Neural crest cell (in vitro differentiated cells): ENCODE measurements at places on chromosomes 11 and 22.

DNA sequence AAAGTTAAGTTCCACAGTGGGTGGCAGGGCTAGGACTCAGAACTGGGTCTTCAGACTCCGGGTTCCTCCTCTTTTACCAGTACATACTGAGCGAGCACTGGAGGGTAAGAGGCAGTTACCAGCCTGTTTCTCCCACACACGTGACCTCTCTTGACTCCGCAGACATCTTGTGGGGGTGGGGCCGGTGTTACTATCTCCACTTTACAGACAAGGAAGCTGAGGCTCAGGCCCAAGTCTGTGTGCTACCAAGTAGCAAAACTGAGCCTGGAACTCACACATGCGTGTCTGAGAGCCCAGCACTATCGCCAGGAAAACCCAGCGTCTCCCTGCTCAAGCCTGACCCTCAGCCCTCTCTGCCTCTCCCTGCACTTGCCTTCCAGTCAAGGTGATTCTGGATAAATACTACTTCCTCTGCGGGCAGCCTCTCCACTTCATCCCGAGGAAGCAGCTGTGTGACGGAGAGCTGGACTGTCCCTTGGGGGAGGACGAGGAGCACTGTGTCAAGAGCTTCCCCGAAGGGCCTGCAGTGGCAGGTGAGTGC lies 16.0 kb upstream of the SMIM35 start:
- no peak for DNase-seq

GRCh38 chr22:32557444-32557843 lies 82.8 kb downstream of the FBXO7 start:
- no peak for DNase-seq

- no peak for DNase-seq
These were observed 81.2 kb downstream of the GUCY1A2 start for GRCh38 chr11:106937111-106937510.

DNA sequence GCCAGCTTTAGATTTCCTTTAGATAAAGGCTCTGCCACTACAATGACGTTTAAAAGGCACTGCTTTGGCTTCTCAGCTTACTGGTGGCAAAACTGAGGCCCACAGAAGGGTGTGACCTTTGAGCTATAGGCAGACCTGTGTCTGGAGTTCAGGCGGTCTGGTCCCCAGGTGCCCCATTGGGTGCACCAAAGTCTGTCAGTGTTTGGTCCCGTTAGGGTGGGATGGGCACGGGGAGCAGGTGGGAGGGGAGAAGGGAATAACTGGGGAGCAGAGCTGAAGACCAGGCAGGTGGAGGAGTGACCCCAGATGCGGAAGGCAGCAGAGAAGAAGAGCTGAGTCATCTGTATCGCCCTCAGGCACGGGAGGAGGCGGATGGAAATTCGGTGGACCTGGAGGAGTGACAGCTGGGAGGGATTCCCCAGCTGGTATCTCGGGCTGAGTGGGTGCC lies 45.3 kb upstream of the GCAT start:
- DNase-seq: no peak

- no peak for DNase-seq
These were observed 7.9 kb upstream of the AGBL2 start for GRCh38 chr11:47723041-47723440.

DNA sequence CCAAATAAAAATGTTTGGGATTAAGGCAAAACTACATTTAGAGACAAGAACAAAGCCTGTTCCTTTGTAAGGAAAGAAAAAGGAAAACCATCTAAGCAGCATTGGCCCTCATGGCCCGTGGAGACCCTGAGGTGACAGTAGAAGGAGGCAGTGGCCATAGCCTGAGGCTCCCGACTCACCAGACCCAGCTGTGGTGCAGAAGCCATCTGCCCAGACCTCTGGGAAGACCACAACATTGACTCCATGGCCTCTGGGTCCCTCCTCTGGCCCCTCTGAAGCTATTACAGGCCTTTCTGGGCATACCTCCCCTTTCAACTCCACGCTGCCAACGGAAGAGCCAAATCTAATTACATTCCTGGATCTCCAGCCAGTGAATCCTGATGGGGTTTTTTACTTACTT lies 6.4 kb downstream of the PRAME start:
- DNase-seq: peak; percentile 10

GRCh38 chr11:69498614-69499175 lies 17.2 kb downstream of the LINC01488 start:
- no peak for DNase-seq

DNA sequence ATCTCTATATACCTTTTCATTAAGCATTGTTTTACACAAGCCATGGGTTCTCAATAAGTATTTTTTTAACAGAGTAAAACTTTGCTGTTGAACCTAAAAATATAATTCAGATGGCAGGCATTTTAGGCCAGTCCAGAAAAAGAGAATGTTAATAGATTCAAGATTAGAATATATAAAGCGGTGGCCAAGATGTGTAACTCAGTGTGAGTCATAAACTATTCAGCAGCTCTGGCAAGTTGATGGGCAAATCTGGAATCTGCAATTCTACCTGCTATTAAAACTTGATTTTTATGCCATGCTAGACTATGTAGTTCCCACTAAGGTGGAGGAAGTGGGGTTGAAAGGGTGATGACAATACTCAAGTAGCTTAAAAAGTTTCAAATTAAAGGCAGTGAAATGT lies 45.4 kb downstream of the CASP12 start:
- DNase-seq: no peak

- no peak for DNase-seq
These were observed 463.3 kb downstream of the BRD1 start for GRCh38 chr22:49364398-49364797.

DNA sequence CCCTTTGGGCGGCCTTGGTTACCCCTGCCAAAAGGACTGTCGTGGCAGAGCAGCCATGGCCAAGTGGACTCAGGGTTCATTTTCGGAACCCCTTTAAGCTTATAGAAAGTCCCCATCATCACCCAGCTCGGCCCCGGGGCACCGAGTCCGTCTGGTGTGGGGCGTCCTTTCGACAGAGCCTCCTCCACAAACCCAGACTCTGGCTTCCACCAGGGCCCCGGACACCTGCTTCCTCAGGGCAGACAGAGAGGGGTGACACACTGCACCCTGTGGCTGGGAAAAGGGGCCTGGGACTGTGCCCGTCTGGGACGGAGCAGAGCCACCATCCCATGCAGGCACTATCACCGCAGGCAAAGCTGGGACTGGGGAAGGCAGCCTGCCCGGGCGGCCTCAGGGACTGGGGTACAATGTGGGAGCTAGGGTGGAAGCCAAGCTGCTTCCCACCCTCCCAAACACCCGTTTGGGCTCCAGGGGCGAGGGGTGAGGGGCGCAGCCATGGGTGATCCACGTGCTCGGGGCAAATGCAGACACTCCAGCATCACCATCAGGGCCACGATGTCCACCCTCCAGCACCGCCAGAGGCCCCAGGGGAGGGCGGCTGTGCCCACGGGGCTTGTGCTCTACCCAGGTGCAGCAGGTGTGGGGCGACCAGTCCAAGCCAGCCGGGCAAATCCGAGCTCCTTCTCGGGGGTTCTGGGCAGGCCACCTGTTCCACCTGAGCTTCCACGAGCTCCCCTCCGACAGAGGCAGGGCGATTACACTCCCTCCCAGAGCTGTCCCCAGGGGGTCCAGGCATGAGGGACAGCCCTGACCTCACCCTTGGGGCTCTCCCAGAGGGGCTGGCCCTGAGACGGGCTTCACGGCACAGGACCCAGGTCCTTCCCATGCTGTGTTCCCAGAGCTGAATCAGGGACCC lies 11.7 kb upstream of the MRPL23 start:
- no peak for DNase-seq

GRCh38 chr11:76159303-76159937 lies 46.9 kb downstream of the WNT11 start:
- DNase-seq: no peak

- DNase-seq: no peak
These were observed 46.4 kb downstream of the RTN4R start for GRCh38 chr22:20221421-20222340.

- DNase-seq: no peak
These were observed at the start of gene APOBEC3H for GRCh38 chr22:39097098-39098020. Gene APOBEC3H, plus strand, starts transcription at chr22:39097244. Its CDS starts 3,035 bp downstream, at chr22:39100279.

- no peak for DNase-seq
These were observed 757 bp downstream of the RNASEH2C start for GRCh38 chr11:65719871-65720210.

GRCh38 chr11:134994431-134994830 lies 582.4 kb upstream of the B3GAT1 start:
- no peak for DNase-seq

- peak; percentile 25 for DNase-seq
These were observed 31.9 kb upstream of the IGLL5 start for GRCh38 chr22:22855617-22856308.

GRCh38 chr22:49674479-49675050 lies 153.1 kb downstream of the BRD1 start:
- no peak for DNase-seq

DNA sequence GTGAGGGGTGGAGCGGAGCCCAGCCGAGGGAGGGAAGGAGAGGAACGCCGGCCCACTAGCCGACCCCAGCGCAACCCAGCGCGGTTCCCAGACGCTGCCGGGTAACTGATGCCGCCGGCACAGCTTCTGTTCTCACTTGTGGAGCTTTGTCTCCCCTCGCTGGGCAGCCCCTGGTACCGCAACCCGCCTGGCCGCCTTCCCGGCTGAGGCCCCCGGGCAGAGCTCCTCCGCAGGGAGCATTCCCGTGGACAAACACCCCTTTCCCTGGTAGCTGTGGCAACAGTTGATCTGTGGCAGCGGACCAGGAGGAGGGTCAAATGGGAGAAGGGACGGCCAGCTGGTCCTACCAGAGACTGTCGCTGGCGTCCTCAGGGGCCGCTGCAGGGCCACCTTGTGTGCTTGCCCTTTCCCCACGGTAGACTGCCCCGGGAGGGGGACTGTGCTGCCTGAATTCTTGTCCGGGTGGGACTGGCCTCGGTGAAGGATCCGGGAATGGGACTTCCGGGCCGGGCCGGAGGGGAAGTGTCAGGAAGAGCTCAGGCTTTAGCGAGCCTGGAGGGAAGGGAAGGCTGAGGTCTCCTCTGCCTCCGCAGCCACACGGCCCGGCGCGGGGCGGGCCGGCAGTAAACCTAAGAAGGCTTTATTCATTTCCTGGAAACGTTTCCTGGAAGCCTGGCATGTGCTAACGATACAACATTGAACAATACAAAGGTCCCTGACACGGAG lies 468.0 kb downstream of the OPCML start:
- peak; percentile 83 for DNase-seq

- no peak for DNase-seq
These were observed 1.3 kb downstream of the SRRD start for GRCh38 chr22:26485013-26485412.

GRCh38 chr22:25690798-25691197 lies 51.2 kb upstream of the MYO18B start:
- DNase-seq: no peak

DNA sequence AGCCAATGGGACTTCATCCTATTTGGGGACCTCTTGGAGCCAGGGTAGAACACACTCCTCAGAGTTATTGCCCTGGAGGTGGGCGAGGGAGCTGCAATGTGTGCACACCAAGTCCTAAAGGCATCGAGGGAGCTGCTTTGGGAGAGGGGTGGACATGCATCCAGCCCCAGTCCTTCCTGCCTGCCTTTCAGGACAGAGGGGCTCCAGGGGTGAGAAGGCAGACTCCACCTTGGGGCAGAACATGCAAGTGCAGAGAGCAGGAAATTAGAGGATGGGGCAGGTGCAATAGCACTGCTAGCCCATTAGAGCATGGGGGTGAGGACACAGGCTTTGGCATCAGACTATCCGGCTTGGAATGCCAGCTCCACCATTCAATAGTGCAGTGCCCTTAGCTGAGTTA lies 288.5 kb downstream of the OPCML start:
- DNase-seq: no peak

DNA sequence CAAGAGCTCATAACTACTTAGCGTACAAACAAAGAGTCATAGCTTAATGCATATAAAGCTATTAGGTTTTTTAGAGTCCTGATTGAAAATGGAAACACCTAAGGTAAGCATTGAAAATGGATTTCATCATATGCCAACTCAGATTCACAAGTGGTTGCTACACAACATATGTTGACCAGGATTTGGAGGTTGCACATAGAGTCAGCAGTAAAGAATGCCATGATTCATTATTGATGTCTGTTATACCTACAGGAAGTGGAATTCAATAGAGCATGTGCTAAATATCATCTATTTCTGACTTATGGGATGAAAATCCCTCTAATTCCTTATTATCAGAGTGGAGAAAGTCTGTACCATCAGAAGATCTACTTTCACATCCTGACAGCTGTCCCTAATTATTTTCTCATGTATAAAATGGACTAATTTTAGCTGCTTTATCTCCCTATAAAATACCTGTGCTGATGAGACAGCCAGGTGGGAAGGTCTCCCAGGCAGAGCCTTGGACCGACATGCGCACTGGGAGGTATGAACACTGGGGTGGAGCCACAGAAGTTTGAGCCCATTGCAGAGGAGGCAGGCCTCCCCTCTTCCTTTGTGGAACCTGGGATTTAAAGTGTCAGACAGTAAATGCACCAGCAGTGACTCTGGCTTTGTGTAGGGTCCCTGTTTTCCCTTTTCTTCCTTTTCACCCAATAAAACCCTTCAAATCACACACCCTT lies 204.2 kb downstream of the AASDHPPT start:
- no peak for DNase-seq

- DNase-seq: no peak
These were observed 1430.1 kb downstream of the LRRC4C start for GRCh38 chr11:40029391-40029790.

DNA sequence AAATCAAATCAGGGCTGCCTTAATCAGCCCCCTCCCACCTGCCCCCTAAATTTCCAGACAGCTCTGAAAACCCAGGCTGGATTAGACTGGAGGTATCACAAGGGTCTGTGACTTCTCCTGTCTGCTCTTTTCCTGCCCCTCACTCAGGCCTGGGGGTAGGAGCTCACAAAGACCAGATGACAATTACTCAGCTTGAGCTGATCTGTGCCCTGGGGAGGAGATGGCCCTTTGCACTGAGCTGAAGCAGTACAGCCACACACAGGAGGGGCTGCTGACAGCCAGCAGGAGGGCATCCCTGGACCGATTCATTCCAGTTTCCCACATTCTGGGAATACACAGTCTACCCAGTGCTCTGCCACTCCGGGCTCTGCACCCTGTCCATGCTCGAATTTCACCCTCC lies 4.2 kb downstream of the ABCC8 start:
- DNase-seq: no peak

DNA sequence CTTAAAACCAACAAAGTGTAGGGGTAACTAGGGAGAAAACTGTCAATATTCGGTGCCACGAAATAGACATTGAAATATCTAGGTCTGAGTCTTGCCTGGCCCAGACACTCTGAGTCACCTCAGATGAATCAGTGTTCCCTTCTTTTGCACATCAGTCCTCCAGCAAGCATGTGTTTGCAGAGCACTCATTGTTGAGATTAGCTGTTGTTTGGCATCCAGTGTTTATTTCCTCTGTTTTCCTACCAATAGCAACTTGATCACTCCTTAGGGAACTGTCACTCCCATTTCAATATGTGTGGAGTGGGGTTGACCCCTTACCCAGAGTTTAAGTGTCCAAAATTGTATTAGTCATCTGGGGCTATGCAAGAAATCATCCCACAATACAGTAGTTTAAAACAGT lies 4.7 kb upstream of the ASCC2 start:
- DNase-seq: no peak

- no peak for DNase-seq
These were observed 11.9 kb upstream of the TMPRSS4 start for GRCh38 chr11:118064956-118065355.
